ENCODE measurements at places on chromosomes 12 and 14.

- no peak for DNase-seq
Observed at GRCh38 chr12:52070185-52070925, 577 bp downstream of the ATG101 start.

- DNase-seq, result no peak
Observed at GRCh38 chr12:114697243-114697716, 13.3 kb upstream of the TBX3 start.

GRCh38 chr14:96176275-96176674 is 28.4 kb upstream of the BDKRB2 start:
- DNase-seq, result no peak

DNA sequence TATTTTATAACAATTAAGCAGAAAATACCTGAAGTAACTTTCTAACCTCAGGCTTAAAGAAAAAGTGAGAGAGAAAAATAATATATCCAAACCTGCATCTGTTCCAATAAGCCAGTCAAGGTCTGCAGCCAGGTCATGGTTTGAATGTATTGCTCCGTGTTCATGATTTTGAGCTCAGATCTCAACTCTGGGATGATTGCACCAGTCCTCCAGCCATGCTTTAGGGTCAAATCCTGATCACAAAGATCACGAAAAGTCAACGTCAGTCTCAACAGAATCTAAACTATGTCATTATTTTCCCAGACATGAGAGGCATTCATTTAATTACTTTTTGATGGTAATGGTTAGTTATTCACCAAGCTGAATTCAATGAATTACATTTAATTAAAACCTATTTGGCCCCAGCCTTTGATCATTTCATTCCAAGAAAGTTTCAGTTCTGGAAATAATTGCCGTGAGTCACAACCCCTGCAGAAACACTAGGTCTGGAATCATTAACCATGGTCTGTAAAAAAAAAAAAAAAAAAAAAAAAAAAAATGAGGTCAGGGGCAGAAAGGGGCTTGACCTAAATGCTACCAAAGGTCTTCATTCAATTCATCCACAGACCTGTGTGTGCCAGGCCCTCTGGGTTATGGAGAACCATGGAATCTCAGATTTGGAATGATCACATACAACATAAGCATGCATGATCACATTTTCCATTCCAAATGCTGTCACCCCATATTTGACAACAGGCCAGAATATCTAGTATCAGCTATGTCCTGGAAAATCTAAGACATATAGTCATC is 55.6 kb downstream of the NT5DC3 start:
- DNase-seq, result no peak

GRCh38 chr12:98483621-98484503 is 31.5 kb upstream of the TMPO start:
- DNase-seq, result no peak
